PC-9 (cell line): ENCODE measurements at places on chromosomes 2 and 18.

GRCh38 chr18:22307528-22307927, 110.2 kb downstream of the CTAGE1 start:
- no peak for DNase-seq

DNA sequence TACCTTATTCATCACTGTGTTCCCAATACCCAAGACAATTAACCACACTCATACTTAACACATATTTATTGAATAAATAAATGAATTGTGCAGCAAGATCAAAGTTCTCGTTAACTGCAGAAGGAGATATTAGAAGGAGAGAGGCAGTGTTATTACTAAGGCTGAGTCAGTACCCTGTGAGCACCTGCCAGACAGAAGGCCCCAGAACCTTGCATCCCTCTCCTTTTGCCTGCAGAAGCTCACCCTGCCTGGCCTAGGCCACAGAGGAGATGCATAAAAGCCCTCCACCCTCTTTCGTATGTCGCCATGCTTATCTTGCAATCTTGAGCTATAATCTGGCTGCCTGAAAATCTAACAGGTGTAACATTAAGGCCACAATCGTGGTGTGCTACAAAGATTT, 20.5 kb upstream of the RNF149 start:
- DNase-seq: no peak

GRCh38 chr2:161078211-161078539, 82.1 kb upstream of the TANK start:
- DNase-seq: no peak

GRCh38 chr18:5982332-5982731, 87.0 kb upstream of the TMEM200C start:
- DNase-seq: no peak

GRCh38 chr2:229080172-229080571, 190.9 kb downstream of the PID1 start:
- DNase-seq: no peak

DNA sequence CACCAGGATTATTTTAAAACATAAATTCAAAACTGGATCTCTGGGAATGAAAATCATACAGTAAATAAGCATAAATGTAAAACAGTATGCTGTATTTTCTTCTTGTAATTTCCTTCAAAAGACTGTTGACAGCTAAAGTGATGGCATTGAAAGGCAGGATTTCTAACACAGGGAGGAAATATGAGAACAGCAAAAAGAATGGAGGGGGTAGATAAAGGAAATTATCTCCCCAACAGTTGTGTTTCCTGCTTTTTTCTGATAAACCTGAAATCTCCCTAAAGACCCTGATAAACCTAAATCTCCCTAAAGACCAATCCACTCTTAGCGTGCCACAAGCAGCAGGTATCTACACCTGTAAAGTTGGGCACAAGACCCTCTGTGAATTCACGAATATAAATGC, 50.8 kb downstream of the PIAS2 start:
- no peak for DNase-seq

DNA sequence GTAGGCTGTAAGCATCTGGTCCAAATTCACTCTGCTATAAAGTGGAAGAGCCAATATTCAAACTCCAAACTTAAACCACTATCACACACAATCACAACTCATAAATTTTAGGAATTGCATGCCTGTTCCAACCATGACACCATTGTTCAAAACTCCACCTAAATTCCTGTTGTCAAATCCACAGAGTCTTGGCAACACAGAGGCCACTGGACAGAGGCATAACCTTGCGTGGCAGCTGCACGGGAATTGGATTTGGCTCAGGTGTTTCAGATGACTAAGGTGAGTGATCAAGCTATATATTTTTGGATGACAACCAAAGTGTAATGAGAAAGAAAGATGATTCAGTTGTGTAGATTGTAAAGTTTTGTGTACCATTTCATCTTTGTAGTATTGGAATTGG, 422.7 kb upstream of the TNP1 start:
- DNase-seq: no peak

DNA sequence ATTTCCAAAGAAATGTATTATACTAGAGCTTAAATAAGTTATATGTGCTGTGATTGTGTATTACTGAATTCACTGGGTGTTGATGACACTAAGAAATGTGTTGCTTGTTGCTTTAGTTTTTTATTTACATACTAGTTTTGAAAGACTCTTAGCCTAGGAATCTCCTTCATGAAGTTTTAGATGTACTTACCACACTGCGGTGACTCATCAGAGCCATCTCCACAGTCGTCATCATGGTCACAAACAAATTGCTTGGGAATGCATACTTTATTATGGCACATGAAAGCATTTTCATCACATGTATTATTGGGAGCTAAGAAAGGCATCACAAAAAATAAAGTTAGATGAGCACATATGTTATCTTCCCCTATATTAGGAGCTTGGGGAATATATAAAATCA, 1624.2 kb downstream of the LRP1B start:
- DNase-seq: no peak

GRCh38 chr18:27894746-27895145, 282.2 kb downstream of the CDH2 start:
- no peak for DNase-seq

- no peak for DNase-seq
Observed at GRCh38 chr2:955829-956731, 5.4 kb downstream of the SNTG2 start.

DNA sequence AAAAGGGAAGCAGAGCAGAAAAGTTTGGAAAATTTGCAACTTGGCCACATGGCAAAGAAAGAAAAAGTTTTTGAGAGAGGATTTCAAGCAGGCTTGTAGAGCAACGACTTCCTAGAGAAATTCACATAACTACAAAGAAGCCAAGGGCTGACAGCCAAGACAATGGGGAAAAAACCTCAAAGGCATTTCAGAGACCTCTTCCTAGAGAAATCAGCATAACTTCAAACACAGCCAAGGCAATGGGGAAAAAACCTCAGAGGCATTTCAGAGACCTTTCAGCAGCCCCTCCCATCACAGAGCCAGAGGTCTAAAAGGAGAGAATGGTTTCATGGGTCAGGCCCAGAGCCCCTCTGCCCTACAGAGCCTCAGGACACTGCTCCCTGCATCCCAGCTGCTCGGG, 7.2 kb downstream of the ADI1 start:
- DNase-seq: no peak

GRCh38 chr18:74689251-74689650, 91.6 kb downstream of the ZNF407 start:
- no peak for DNase-seq

DNA sequence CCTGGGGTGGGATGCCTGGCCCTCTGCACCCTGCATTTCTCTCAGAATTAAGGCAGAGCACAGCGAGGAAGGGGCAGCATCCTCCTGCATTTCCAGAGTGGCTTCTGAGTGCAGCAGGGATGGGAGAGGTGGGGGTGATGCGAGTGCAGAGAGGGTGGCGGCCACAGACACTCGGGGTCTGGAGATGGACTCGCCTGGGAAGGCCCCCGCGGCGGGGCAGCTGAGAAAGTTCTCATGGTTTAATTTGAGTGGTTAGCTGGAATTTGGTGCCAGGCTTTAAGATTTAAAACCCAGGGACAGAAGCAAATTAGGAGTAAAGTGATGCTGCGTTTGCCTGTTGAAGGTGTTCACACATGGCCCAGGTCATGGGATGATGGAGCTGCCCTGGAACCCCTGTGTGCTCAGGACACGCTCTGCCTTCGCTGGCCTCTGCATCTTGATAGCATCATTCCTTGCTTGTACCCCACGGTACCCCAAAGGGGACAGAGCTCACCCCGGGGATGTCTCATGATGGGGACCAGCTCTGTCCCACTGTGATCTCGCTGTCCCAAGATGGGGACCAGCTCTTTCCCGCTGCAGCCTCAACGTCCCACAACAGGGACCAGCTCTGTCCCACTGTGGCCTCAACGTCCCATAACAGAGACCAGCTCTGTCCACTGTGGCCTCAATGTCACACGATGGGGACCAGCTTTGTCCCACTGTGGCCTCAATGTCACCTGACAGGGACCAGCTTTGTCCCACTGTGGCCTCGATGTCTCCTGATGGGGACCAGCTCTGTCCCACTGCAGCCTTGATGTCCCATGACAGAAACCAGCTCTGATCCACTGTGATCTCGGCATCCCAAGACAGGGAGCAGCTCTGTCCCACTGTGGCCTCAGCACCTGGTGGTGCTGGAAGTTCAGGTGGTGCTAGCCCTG, 27.5 kb downstream of the TMEM18 start:
- no peak for DNase-seq

DNA sequence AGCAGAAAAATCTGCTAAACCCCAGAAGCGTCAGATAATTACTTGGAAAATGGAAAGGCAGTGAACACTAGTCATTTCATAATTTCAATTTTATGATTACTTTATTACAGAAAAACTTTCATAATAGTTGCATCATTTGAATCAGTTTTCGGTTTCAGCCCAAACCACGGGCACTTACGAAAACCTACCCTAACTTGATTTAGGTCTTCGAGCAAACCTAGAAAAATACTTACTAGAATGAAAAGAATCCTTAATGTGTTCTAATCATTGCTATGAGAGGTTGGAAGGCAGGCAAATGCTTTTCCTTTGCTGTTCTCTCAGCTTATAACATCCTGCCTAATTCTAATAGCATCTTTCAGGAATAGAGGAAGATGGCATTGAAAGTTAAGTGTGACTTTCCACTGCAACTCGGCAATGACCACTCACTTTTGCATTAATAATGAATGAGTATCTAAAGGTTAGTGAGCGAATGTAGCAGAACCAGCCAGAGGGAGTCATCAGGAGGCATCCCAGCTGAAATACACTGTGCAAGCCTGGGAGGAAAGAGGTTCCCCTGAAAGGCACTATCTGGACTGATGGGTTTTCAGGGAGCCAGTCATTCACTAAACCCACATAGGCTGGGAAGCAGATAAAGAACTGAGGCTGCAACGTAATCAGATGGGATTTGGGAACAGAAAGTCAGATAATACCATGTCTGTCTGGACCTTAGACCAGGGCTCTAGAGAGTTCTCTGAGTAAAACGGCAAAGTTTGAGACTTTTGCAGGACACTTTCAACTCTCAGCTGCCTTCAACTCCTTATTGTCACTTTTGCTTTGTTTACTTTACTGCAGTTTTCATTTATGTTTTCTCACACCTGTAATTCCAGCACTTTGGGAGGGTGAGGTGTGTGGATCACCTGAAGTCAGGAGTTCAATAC, 520.8 kb downstream of the RNF144A start:
- no peak for DNase-seq

- no peak for DNase-seq
Observed at GRCh38 chr2:198073253-198073652, 268.9 kb downstream of the PLCL1 start.

DNA sequence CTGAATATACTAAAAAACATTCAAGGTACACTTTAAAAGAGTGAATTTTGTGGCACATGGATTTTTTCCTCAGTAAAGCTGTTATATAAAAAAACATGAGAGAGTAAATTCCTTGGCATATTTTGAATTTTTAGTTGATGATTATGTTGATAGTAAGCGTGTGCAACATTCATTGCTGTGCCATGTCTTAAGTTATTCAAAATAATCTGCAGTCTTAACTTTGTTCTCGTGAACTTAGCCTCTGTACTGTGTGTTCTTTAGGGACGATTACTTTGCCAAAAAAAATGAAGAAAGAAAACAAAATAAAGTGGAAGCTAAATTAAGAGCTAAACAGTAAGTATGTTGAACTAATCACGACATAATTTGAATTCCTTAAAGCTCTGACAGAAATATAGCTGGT, 9.6 kb downstream of the SSB start:
- no peak for DNase-seq

DNA sequence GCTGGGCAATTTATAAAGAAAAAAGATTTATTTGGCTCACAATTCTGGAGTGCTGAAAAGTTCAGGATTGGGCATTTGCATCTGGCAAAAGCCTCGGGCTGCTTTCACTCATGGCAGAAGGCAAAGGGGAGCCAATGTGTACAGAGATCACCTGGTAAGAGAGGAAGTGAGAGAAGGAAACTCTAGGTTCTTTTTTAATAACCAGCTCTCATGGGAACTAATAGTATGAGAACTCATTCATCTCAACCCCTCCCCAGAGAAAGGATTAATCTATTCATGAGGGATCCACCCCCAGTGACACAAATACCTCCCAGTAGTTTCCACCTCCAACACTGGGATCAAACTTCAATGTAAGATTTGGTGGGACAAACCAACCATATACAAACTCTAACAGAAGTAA, 129.0 kb downstream of the EVA1A start:
- no peak for DNase-seq

DNA sequence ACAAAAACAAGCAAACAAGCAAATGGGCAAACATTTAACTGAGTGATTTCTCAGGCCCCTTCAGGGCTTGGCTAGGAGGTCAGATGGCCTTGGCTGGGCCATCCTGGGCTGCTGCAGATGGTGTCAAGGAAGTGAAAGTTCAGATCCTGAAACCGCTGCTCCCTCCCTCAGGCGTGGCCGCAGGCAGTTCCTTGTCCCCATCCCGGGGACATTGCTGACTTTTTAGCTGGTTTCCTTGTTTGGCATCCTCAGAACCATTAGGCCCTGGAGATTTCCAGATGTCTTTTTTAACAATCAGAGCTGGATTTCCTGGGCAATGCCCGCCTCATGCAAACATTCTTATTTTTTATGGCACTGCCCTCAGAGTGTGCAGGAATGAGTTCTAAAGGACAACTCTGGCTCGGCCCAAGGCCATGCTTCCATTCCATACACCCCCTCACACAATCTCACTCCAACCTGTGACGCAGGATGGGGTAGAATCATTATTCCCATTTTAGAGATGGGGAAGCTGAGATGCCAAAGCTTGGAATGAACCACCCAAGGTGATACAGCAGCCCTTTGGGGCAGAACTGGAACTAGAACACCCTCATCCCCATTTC, 86.1 kb upstream of the ZCCHC2 start:
- DNase-seq: no peak

- DNase-seq: no peak
Observed at GRCh38 chr18:45464619-45465018, 150.7 kb upstream of the SLC14A2 start.
